ENCODE measurements at places on chromosomes 1 and 21.

GRCh38 chr1:158075078-158075477 is 81.6 kb downstream of the KIRREL1 start:
- DNase-seq: peak; percentile 57

DNA sequence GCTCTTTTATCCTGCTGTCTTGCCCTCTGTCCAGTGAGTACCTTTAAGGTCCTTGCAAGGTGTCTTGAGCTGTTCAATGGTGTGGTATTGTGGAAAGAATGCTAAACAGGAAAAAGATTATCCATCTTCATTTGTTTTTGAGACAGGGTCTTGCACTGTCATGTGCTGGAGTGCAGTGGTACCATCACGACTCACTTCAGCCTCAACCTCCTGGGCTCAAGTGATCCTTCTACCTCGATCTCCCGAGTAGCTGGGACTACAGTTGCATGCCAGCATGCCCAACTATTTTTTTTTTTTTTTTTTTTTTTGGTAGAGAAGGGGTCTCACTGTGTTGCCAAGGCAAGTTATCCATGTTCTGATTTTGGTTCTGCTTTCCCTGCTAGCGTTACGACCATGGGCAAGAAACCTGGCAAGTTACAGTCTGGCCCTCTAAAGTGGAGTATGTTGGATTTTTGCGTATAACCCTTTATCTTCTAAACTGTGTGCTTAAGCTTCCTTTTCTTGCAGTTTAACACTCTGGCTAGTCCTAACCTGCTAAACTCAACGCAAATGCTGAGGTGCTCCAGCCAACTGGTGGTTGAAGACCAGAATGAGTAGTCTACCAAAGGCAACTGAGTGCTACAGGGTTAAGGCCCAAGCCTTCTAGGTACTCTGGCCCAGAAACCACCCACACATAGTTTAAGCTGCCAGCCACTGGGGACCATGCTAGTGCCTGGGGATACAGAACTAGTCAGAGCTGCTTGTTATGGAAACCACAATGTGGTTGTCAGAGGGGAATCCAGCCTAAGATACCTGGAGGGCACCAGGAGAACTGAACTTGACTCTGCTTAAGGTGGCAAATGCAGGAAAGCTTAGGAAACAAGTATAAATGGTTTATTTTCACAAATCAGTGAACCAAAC is 7.9 kb downstream of the RPL11 start:
- DNase-seq: no peak

GRCh38 chr1:9440763-9441194 is 98.5 kb upstream of the SLC25A33 start:
- DNase-seq: no peak

DNA sequence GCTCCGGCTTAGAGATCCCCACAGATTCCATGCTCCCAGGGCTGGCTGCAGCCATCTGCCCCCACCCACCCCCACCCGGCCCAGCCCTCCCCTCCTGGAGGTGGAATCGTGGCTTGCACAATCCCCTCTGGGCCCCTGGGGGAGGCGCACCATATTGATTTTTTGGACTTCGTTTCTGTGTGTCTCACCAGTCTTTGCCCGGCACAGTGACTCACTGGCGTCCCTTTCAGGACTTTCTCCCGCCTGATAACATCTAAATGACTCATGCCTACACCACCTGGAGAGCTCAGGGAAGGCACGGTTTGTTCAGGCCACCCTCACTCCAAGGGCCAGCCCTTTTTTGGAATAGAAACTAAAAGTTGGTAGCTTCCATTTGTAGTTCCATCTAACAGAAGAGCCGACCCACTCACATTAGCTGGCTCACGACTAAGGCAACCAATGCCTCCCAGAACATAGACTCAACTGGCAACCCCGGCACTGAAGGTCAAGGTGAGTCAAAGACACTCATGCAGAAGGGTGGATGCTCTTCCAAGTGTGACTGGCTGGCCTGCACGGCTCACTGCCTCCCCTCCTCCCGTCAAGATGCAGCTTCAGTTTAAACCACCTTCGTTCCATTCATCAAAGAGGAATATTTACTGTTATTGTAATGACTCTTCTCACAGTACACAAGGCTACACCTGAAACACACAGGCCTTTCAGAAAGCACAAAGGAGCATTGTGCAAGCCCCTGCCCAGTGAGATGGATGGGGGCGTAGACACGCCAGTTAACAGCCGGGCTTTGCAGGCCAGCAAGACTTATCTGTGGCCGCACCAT is 18.1 kb upstream of the ETS2 start:
- no peak for DNase-seq

- DNase-seq: no peak
Observed at GRCh38 chr1:26784886-26785285, 2.9 kb upstream of the PIGV start.

GRCh38 chr1:218123968-218124367 is 161.1 kb upstream of the RRP15 start:
- DNase-seq: no peak
